ENCODE measurements at places on chromosomes 12 and 14.

- no peak for DNase-seq
Measured at GRCh38 chr12:130839770-130840404, 837 bp upstream of the STX2 start.

DNA sequence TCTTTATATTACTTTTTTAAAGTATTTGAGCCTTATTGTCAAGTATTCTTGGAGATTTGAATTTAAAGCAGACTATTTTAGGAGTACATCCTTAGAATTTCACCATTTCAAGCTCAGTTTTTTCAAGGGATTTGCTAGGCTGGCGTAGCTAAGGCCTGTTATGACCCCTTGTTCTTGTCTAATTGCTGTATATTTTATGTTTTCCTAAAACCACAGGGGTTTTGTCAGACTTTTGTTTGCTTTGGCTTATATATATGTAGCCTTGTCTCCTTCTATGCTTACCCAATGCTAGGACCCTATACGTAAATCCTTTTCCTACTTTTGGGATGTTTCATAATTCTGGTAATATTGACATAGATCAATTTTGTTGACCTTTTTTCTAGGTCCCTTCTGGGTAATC lies 147.0 kb upstream of the SYT10 start:
- DNase-seq = no peak

GRCh38 chr12:76193961-76194360 lies 109.5 kb upstream of the NAP1L1 start:
- DNase-seq = no peak

GRCh38 chr14:65382586-65382985 lies 29.9 kb upstream of the FUT8 start:
- DNase-seq = no peak

DNA sequence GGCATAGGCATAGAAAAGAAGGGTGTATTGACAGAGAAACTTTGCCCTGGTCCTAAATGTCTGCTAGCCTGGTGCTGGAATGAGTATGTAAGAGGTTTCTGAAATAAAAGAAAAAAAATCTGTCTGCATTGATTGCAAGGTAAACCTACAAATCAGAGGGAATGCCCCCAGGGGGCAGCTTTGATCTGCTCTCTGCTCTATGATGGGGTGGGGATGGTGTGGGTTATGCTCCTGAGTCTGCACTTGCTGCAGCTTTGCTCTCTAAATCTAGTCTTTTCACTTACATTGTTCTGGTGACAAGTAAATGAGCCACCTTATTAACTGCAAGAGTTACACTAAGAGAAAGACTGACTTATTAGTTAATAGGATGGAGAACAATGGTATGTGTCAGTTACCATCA lies 468.4 kb upstream of the STXBP6 start:
- no peak for DNase-seq

DNA sequence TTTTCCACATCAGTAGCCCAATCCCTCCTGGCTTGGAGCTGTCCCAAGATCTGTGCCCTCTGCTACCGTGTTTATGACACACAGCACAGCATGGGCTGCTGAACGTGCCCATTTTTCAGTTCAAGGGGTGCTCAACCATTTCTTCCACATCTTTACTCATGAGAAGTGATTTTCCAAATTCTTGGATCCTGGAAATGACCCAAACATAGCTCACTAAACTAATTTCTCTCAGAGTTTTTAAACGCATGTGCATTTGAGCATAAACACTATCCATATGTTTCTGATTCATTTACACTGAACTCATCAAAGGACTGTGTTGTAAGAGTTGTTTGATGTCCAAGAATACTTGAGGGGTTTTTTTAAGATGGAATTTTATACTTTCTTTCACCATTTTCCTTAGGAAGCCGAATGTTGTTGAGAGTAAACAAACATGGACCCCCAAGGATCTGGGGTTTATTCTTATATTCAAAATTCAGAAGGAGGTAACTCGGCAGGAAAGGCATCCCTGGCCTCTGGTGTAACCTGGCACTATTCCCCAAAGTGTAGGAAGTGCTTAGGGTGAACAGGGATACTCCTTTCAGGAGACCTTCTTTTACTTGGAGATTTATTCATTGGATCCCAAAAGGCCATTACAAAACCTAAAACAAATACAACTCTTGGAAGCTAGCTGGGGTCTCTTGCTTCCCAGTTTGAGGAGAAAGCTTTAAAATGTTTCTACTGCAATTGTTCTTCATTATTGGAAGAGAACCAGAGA lies 215.0 kb downstream of the BMP4 start:
- DNase-seq = peak; percentile 0

- DNase-seq = no peak
Measured at GRCh38 chr14:71647086-71647784, 285.0 kb upstream of the RGS6 start.

GRCh38 chr12:6478416-6478815 lies 7.9 kb upstream of the VAMP1 start:
- DNase-seq = no peak

- no peak for DNase-seq
Measured at GRCh38 chr14:99803803-99804202, 10.6 kb downstream of the EML1 start.

GRCh38 chr12:94812345-94812744 lies 162.0 kb upstream of the TMCC3 start:
- DNase-seq = peak; percentile 16

DNA sequence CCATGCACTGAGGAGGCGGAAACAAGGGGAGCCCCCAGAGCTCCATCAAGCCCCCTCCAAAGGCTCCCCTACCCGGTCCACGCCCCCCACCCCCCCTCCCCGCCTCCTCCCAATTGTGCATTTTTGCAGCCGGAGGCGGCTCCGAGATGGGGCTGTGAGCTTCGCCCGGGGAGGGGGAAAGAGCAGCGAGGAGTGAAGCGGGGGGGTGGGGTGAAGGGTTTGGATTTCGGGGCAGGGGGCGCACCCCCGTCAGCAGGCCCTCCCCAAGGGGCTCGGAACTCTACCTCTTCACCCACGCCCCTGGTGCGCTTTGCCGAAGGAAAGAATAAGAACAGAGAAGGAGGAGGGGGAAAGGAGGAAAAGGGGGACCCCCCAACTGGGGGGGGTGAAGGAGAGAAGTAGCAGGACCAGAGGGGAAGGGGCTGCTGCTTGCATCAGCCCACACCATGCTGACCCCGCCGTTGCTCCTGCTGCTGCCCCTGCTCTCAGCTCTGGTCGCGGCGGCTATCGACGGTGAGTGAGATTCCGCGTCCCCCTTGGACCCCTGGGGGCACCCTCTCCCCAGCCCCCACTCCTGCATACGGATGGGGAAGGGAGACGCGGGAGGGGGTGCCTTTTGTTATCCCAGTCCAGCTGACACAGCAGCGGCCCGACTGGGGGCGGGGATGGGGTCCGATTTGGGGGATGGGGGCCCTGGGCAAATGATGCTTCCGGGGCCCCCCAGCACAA lies 400 bp downstream of the LRP1 start:
- no peak for DNase-seq

- no peak for DNase-seq
Measured at GRCh38 chr14:21257394-21257909, 11.8 kb downstream of the HNRNPC start.

- peak; percentile 58 for DNase-seq
Measured at GRCh38 chr12:70598467-70599193, 38.6 kb downstream of the PTPRB start.

GRCh38 chr14:89466944-89467343 lies 49.9 kb upstream of the FOXN3 start:
- no peak for DNase-seq

DNA sequence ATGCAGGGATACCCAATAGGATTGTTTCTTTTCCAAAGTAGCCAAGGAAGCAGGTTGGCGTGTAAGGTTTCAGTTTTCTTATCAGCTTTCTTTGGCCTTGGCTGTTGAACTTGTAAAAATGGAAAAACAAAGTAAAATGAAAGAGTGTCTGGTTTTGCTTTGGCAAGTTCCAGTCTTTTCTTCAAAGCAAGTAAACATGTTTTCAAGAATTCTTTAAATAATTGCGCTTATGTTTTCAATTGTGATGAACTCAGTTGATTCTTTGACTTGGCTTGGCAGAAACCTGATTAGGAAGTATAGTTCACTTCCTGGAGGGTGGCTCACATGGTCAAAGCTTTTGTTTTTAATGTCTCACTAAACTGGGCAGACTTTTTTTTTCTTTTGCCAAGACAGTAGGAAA lies 112.2 kb upstream of the USP44 start:
- DNase-seq = no peak

GRCh38 chr14:69635981-69636639 lies 24.7 kb downstream of the SUSD6 start:
- DNase-seq = no peak

- no peak for DNase-seq
Measured at GRCh38 chr14:96267916-96268315, 11.9 kb downstream of the BDKRB1 start.

GRCh38 chr14:104856869-104857860 lies 7.9 kb upstream of the CEP170B start:
- no peak for DNase-seq

GRCh38 chr12:120199025-120199424 lies 1.9 kb downstream of the RPLP0 start:
- no peak for DNase-seq

DNA sequence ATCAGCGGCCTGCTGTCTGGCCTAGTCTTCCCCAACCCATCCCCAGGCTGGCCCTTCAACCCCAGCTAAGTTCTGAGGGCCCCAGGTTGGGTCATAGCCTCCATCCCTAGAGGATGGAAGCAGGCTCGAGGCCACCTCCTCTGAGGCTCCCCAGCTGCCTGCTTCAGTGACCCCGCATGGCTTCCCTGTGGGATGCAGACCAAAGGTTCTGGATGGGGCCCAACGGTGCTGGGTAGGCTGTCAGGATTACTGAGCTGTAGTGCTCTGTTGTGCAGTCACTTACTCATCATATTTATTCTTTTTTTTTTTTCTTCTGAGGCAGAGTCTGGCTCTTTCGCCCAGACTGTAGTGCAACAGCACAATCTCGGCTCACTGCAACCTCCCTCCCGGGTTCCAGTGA lies 92.0 kb downstream of the IRF2BPL start:
- peak; percentile 39 for DNase-seq

DNA sequence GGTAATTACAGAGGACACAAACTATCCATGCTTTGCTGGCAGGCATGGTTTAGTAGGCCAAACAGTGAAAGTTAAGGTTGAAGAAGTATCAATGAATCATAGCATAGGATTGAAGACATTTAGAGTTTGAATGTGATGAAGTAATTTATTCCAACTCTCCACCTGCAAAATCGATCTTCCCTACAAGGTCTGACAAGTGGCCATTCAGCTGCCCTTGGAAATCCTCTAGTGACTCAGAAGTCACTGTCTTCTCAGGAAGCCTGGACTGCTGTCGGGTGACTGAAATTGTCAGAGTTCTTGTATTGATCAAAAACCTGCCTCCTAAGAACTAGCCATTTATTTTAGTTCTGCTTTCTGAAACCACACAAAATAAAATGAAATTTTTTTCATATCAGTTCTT lies 17.7 kb upstream of the STXBP6 start:
- no peak for DNase-seq

DNA sequence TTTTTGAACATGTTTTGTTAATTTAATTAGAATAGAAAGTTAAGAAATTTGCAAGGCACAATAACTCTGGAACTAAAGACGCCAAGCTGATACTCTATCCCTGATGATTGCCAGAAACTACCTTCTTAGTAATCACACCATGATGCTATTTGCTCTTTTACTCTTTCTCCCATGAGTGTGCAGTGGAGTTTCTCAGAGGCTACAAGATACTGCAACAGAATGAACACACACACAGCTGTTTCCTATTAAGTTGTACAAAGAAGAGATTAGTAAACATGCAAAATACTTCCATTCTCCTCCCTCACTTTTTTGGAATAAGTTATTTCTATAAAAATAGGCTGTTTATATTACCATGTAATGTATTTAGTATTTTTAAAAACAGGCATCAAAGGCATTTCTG lies 1367.5 kb downstream of the AACS start:
- no peak for DNase-seq

GRCh38 chr14:89750281-89750755 lies 204.2 kb downstream of the EFCAB11 start:
- no peak for DNase-seq

GRCh38 chr14:92615451-92615850 lies 101.9 kb downstream of the RIN3 start:
- DNase-seq = no peak

GRCh38 chr12:117188121-117188665 lies 2.1 kb downstream of the FBXO21 start:
- no peak for DNase-seq

GRCh38 chr14:20986811-20987210 lies 3.0 kb upstream of the METTL17 start:
- peak; percentile 97 for DNase-seq

DNA sequence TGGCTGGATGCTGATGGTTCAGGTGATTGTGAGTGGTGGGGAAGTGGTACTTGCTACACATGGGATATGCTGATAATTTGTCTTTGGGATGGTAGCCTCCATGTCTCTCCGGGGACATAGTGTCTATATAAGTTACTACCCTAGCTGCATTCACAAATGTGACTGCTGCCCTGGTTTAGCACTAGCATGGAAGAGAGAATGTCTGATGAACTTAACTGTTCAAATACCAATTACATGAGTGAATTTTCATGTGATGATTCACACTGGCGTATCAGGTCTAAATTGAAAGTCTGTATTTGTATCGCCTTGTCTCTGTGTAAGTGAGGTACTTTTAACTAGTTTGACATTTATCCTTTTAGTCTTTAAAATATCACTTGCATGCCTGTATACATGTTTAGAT lies 34.4 kb downstream of the ATF7IP start:
- DNase-seq = peak; percentile 82

DNA sequence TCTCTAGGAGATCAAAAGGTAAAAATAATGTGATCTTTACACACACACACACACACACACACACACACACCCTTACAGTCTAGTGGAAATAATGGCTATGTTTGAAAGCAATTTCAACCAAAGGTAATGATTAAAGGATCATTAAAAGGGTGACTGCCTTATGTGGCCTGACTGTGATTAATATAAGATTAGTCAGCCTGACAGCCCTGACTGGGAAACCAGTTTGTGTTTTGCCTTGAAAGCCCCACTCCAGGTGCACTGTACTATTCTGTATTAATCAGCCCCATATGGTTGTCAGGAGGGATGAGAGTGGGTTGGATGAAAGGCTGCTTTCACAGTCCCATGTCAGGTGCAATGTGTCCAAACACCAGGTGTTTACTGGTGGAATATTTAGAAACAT lies 10.5 kb downstream of the RASSF9 start:
- peak; percentile 64 for DNase-seq

DNA sequence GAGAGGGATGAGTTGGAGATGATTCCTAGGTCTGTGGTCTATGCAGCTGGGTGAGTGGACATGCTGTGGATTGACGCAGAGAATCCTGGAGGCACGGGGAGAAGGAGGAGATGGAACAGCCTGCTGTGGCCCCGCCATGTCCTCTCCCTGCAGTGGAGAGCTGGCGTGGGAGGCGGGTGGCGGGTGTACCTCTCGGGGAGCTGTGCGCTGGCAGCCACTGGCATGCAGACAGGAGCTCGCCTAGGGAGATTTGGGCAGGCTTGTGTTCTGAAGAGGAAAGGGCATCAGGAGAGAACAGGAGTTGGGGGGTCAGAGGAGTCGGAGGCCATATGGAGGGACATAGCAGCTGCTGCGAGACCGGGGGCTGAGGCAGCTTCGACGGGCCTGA lies 56.1 kb downstream of the TECPR2 start:
- DNase-seq = no peak

- DNase-seq = peak; percentile 88
Measured at GRCh38 chr12:55720894-55721444, 776 bp downstream of the RDH5 start.

- DNase-seq = no peak
Measured at GRCh38 chr14:87756661-87757060, 236.3 kb downstream of the GALC start.

GRCh38 chr12:61993734-61994345 lies 266.4 kb upstream of the USP15 start:
- DNase-seq = no peak

Data from astrocyte (in vitro differentiated cells and primary cell).